ENCODE measurements at places on chromosomes 3 and 15.

DNA sequence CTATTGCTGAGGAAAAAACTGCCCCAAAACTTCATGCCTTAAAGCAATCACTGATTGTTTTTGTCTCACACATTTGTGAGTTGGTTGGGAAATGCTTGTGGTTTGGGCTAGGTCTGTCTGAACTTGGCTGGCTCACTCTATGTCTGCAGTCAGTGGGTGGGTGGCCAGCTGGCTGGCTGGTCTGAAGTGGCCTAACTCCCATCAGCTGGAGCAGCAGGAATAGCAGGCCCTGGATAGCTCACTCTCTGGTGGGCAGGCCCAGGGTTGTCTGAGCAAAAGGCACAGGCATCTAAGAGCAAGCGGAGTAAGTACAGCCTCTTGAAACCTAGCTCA lies 37.7 kb upstream of the PRR20G start:
- DNase-seq: no peak

DNA sequence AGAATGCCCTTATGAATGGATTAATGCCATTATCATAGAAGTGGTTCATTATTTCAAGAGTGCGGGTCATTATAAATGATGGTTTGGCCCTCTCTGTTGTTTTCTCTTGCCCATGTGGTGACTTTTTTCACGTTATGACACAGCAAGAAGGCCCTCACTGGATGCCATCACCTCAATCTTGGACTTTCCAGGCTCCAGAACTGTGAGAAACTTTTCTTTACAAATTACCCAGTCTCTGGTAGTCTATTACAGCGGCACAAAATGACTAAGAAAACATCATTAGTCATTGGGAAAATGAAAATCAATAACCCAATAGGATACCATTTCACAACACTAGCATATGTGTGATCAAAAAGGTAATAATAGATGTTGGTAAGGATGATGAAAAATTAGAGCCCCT lies 119.0 kb upstream of the LPP start:
- no peak for DNase-seq

GRCh38 chr3:52596658-52597265 lies 60.4 kb downstream of the UQCC5 start:
- DNase-seq: no peak

GRCh38 chr15:60733196-60733595 lies 254.3 kb upstream of the ICE2 start:
- DNase-seq: no peak

GRCh38 chr3:46604127-46604526 lies 8.2 kb upstream of the FAM240A start:
- DNase-seq: no peak

- no peak for DNase-seq
These were observed 471.2 kb downstream of the NR2F2 start for GRCh38 chr15:96801576-96802150.

DNA sequence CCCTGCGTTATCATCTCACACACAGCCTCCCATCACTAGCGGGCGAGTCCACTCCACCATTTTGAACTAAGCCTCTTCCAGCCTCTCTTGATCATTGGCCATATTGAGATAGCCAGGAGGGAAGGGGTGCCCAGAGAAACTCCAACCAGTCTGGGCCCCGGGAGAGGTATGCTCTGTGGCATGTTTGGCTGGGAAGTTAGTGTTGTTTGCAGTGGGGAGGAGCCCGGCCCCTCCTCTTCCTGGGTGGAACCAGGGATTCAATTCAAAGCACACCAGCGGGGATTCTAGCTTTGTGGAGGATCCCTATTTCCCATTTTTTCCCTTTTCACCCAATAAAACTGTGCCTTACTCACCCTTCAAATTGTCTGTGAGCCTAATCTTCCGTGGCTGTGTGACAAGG lies 71.8 kb downstream of the GBE1 start:
- DNase-seq: no peak

GRCh38 chr3:136277115-136277514 lies 27.0 kb downstream of the PCCB start:
- no peak for DNase-seq

- peak; percentile 31 for DNase-seq
These were observed 16.3 kb downstream of the ISG20 start for GRCh38 chr15:88655103-88655553.

- no peak for DNase-seq
These were observed 12.4 kb upstream of the EID1 start for GRCh38 chr15:48865370-48866079.

DNA sequence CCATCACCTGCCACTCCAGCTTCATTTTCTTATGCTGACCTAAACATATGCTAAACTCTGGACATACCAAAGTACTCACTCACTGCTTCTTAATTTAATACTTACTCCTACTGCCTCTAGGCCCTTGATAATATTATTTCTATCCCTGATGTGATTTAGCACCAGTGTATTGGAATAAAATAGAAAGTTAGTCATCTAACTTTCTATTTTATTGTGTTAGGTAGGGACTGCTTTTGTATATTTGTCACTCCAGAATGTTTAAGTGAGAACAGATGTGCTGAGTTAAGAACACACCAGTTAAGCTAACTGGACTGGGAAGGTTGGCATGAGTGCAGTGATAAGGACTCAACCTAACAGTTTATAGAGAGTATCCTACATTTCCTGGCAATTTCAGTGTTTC lies 6.5 kb upstream of the CLDN16 start:
- DNase-seq: no peak

DNA sequence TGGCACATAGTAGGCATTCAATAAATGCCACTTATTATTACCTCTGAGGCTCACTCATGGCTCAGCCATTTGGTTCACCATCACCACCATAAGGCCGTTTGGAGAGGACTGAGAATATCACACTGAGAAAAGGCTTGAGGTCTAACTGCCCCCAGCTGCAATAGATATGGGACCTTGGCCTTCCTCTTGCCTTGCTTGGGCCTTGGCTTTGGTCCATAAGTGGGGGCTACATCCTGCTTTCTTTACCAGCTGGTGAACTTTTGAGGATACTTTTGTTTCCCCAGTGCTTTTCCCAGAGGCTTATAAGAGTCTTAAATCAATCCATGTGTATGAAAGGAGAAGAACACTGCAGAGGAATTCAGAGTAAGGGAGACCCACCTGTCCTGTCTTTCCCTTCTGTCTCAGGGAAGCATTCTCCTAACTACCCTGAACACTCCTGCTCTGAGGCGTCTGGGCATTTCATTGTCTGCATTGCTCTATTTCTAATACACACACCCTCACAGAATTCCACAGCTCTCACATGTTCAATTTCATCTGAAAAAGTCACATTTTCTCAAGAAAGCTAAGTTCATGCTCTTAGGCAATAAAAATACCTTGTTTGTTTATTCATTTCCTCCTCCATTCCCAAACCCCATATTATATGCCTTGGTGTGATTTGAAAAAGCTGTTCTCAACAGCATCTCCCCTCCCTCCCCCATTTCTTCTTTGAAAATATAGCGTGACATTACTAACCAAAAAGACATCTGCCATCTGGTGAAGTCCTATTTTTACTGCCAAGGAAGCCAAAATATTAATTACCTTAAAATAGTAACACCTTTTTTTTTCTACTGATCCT lies 22.5 kb upstream of the KCNMB2 start:
- DNase-seq: no peak

DNA sequence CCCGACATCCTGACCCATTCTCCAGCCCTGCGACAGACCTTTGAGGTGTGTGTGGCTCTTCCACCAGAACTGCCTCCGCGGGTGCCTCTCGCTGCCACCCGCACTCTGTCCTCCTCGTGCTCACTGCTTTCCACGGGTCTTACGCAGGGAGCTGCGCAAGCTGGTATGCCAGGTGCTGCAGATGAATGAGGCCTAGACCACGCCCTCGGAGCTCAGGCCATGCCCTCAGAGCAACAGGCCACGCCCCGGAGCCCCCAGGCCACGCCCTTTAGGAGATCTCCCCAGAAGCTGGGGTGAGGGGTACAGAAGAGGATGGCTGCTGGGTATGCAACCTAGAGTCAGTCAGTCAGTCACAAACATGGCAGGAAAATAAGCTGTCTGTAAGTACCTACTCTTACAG lies 300.3 kb downstream of the GABRG3 start:
- DNase-seq: no peak

DNA sequence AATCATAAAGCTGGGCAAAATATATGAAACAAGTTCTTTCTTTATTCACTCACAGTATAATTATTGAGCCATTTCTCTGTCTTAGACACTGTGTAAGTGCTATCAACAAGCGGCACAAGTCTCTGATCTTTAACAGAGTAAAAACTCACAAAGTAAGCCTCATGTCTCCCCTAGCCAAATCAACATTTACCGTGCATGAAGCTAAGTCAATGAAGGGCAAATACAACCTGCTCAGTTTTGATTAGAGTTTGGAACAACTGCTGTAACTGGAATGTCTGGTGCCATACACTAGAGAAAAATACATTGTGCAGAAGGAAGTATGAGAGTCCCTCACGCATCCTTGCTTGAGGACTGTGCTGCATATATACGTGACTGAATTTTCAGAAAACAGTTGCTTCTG lies 291.0 kb upstream of the EPHA3 start:
- DNase-seq: no peak

GRCh38 chr15:71120428-71120944 lies 5.2 kb downstream of the THSD4 start:
- no peak for DNase-seq

DNA sequence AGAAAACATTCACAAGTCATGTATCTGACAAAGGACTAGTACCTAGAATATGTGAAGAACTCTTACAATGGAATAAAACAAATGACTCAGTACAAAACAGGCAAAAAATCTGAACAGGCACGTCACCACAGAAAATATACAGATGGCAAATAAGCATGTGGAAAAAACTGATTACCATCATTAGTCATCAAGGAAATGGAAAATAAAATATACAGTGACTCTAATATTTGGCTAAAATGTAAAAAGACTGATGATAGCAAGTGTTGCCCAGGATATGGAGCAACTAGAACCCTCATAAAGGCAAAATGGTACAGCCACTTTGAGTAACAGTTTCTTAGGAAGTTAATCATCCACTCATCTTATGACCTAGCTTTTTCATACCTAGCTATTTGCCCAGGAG lies 95.8 kb upstream of the ABHD17C start:
- no peak for DNase-seq

DNA sequence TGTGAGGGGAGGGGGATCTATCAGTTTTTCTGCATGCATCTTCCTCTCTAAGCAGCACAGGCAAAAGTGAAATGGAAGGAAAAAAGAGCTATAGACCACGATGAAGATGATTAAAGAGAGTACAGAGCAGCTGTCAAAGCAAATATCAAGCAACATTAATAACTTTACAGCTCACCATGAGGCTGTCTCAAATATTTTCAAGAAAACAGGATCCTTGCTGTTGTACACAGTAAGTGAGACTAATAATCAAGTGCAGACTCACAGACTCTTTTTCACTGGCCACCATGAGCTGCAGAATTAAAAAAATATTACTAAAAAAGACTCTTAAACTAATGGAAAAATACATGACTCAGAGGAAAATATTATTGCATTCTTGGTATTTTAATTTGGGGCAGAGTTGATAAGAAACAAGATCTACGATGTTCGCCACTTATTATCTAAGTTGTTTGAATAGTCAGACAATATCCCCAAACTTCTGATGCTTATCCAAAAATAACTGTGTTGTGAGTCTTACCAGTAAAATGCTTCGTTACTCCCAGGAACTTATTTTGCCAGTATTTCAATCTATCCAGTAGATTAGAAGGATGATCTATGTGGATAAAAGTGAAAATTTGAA lies 817.5 kb upstream of the ALCAM start:
- no peak for DNase-seq

GRCh38 chr3:113533534-113533892 lies 1.2 kb downstream of the SIDT1 start:
- no peak for DNase-seq

DNA sequence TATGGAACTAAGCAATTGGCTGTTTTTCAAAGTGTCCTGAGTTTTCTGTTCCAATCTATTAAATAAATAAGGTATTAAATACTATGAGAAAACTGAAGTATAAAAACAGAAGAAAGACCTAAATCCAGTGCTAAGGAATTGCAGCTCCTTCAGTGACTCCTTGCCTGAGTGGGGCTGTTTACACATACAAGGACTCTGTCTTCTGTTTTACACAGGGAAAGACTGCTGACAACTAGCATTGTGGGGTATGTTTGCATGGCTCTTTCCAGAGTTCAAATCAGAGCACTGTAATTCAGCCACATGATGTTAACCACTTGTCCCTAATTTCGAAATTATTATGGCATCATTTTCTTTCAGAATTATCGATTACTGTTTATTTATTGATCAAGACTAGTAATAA lies 31.3 kb upstream of the MEIS2 start:
- no peak for DNase-seq

DNA sequence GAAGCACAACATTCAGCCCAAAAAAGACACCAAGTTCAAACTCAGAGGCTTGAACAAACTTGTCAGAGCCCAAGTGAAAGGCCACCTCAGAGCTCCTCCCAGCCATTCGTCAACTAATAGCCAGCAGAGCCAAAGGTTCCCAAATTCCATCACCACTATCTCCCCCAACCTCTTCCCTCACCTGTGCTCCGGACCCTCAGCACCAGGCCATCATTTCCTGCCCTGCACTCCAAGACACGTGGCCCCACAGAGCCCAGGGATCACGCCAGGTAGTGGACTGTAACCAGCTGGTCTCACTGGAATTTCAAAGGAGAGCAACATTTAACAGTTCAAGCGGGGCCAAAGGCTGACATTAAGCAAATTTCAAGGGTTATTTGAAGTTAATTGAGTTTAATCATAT lies 245.2 kb upstream of the IGF1R start:
- no peak for DNase-seq

DNA sequence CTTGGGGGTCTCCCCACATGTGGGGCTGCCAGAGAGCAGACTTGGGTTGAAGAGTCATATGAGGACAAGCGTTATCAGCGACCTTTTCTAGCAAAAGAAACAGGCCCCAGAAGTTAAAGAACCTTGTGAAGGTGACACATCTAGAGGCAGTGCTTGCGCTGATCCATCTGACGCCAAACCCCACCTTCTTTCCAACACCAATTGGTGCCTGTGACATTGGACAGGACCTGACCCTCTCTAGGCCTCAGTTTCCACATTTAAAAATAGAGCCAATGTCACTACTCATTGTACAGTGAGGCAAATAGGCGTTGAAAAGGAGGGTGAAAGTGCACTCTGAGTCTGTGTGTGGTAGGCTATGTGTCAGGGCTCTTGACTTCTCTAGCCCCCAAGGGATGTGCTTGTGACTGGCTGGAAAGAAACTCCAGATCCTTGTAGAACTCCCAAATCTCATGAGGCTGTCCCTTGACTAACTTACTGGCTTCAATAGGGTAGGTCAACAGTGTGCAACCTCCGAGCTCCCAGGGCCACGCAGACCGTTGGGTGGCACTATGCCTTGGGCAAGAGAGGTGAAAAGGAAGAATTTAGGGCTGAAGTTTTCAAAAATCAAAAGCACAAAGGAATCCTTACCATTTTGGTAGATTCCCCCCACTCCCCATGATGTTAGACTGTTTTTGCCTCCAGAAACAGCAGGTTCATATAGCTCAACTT lies 666 bp upstream of the FAM219B start:
- no peak for DNase-seq

- DNase-seq: no peak
These were observed 958.7 kb downstream of the AGBL1 start for GRCh38 chr15:87038404-87038803.

Measured in activated T-cell treated with anti-CD3 and anti-CD28 coated beads, Interleukin-2, amount 50 U/mL, for 24 hours (primary cell).